ENCODE measurements at places on chromosomes 2 and 18.

GRCh38 chr18:33751613-33752221, 173.7 kb downstream of the ASXL3 start:
- no peak for DNase-seq

GRCh38 chr2:172307800-172308199, 119.6 kb upstream of the ITGA6 start:
- DNase-seq, result no peak

DNA sequence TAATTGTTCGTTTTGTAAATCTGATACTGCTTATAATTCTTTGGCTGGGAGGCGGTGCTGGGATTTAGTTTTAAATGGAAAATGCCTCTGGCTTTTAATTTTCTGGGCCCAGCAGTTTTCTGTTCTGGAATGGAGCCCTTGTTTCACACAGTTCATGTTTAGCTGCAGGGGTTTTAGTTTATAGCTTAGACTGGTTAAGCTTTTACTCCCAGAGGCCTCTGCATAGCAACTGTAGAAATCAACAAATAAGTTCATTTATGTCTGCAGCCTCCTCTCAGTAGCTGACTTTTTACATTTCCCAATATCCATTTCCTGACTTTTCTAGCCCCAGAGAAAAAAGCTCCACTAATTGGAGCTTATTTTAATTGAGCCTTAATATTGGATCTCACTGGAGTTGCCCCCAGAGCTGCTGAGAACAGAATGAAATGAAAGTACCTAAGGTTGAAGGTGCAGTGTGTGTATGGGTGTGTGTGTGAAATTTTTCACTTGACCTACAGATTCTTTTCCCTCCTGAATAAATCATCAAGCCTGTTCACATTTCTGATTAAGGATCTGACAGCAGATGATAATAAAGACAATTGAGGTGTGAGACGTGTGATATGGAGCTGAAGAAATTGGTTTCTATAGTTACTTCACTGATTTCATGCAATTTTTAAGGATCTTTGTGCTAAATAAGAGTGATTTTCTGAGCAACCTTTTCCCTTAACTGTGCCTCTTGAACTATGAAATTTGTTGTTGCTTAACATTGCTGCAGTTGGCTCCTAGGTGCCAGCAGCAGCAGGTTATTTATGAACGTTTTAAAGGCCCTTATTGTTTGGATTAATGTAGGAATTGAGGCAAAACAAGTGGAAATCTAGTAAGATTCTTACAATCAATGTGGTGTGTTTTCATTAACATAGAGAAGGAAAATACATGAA, 109.6 kb downstream of the TAF4B start:
- DNase-seq, result no peak

DNA sequence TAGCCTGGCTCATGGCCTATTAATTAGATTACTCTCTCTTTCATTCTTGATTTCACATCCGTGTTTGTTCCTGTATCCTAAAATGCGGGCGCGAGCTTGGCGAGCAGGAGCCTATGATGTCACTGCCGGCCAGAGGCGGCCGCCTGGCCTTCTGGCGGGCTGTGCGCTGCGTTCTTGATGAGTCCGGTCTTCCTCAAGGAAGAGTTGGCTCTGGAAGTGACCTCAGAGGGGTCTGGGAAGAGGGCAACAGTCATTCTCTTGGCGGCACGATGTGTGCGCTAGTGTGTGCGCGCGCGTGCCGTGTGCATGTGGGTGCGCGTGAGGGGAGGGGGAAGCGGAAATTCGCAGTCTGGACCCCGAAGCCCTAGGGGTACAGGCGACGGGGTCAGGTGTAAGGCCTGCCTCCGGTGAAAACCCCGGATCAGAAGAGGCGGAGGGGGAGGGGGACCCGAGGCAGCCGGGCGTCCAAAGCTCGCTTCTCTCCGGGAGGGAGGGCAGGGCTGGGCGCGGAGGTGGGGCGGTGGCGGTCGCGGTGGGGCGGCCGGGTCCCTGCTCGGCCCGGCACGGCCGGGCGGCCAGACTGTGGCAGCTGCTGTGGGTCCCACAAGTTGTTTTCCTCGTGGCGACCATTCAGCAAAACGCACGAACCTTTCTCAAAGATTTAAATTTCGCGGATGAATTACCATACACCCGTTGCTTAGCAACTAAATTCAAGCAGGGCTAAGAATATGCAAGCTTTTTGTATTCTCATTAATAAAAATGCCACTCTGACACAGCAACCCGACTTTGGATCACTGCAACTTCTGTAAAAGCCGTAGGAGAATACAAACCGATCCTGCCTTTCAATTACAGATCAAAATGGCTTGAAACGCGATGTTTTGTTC, 8.4 kb downstream of the POU3F3 start:
- DNase-seq, result no peak

- DNase-seq, result no peak
These were observed 26.0 kb upstream of the PCBP1 start for GRCh38 chr2:70061317-70061716.
